ENCODE measurements at places on chromosomes 5 and 9.

DNA sequence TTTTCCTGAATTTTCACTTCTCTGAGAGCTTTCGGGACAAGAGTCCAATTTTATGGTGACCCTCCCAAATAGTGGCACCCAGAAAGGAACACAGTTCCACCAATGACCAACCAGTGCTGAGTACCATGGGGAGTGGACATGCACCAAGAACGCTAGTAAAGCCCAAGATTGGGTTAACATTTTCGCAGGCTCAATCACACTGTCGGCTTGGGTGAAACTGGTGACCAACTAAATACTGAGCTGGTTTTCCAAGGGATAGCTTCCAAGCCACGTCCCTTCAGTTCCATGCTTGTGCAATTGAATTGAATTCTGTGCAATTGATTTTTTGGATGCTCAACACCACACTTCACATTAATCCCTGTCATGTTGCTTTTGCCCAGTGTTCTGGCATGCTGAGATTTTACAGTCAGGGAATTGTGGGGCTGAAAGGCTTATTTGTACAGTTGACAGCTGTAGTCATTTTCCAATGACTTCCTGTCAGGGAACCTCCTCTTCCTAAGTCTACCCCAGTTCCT, 37.6 kb upstream of the TRMT10B start:
- DNase-seq, result no peak

- DNase-seq, result no peak
These were observed 15.8 kb upstream of the PTPN3 start for GRCh38 chr9:109513871-109514270.

DNA sequence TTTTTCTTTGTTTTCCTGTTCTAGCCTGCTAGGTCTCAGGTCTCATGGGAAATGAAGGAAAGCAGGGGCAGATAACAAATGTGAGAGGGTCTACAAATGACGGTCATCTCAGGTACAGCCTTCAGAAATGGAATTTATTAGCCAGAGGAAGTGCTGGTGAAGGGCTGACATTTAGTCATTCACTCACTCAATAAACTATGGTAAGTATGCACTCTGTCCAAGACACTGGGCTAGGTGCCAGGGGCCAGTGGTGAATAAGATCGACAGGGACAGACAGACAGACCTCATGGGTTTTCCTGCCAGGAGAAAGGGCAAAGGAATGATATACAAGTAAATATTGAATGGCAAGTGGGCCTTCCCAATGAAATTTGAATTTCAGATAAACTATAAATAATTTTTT, 6.3 kb downstream of the PDE6A start:
- DNase-seq, result peak; percentile 90

GRCh38 chr9:133163504-133164172, at the start of gene GBGT1:
Gene GBGT1 (minus strand): TSS chr9:133163914. CDS start chr9:133162412, 1,502 bp downstream.
- no peak for DNase-seq

DNA sequence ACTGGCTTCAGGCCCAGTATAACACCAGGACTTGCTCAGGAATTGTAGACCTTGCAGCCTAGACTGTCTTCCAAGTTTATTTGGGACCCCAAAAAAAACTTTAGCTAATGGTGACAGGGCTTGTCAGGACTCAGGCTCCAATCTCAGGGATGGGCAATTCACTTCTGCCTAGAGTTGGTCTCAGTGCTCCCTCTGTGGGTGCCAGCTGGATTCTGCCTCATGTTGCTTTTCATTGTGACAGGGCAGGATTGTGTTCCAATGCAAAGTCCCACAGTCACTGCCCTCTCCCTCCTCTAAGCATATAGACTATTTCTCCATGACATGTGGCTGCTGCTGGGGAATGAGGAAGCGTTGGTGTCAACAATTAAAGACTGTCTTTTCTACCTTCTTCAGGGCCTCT, 174.7 kb downstream of the CYLC2 start:
- DNase-seq, result no peak

GRCh38 chr5:164119806-164120447, 614.5 kb downstream of the MAT2B start:
- peak; percentile 1 for DNase-seq

DNA sequence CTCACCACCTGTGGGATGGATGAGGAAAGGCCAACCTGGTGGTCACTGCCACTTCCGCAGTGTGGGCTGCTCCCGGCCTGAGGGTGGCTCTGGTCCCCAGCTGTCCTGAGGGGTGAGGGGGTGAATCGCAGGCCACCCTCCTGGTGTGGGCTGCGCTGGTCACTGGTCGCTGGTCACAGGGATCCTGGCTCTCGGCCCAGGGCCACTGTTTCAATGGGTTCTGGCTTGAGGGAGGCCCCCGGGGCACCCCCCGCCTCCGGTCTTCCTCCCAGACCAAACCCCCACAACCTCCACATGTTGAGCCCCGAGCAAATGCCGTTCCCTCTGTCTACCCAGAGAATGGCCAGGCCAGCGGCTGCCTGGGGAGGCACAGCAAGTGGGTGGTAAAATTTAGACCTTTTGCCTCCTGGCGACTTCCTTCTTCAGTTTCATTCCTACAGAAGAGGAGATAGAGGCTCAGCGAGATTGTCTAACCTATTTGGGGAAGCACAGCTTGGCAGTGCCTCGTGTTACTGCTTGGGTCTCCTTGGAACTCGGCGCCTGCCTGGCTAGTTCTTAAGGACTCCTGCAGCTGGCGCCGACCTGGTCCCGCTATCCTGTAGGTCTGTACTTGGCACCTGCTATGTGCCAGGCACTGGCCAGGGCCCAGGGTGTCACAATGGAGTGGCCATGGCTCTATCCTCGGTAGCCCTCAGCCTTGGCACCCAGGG, 48.2 kb downstream of the RXRA start:
- no peak for DNase-seq

- DNase-seq, result no peak
These were observed 4.6 kb downstream of the RAPGEF6 start for GRCh38 chr5:131630208-131630962.

DNA sequence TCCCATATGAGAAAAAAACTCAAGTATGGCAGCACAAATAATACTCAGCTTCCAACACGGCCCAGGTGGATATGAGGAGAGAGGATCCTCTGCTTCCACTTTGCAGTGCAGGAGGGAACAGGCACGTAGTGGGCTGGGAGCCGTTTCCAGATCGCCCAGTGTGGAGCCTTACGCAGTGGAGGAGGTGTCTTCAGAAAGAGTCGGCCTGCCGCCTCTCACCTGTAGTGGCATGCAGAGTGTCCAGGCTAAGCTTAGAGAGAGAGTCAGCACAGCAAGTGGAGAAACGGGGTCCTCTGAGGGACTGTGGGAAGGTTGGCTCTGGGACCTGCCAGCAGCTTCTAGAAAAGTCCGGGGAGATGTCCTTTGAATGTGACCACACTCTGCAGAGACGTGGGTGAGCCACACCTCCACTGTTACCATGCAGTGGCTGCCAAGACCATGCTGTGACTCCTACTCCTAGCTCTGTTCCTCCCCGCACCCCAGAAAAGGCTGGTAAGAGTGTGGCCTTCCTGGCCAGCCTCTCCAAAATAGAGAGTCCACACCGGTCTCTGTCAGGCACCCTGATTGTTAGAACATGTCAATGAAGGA, 3.5 kb upstream of the SEMA4D start:
- DNase-seq, result no peak

DNA sequence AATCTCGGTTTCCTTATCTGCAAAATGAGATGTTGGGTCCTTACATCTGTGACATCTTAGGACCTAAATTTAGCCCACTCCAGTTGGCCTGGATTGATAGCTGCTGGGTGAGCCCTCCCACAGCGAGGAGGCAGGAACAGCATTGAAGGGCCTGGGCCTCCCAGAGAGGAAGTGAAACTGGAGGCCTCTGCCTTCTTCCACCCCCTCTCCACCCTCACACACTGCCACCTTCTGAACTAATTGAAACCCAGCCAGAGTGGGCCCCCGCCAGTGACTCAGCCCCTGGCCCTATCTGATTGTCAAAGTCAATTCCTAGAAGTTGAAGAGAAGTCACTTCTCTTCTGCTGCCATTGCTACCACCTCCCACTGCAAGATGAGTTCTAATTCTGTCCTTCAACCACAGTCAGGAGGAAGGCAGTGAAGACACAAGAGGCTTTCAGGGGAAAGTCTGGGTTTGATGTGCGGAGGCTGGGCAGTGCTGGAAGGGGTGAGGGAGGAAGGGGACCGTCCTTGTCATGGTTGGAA, 55.2 kb upstream of the NEK6 start:
- no peak for DNase-seq

- no peak for DNase-seq
These were observed 12.8 kb downstream of the XRCC4 start for GRCh38 chr5:83090169-83090568.

DNA sequence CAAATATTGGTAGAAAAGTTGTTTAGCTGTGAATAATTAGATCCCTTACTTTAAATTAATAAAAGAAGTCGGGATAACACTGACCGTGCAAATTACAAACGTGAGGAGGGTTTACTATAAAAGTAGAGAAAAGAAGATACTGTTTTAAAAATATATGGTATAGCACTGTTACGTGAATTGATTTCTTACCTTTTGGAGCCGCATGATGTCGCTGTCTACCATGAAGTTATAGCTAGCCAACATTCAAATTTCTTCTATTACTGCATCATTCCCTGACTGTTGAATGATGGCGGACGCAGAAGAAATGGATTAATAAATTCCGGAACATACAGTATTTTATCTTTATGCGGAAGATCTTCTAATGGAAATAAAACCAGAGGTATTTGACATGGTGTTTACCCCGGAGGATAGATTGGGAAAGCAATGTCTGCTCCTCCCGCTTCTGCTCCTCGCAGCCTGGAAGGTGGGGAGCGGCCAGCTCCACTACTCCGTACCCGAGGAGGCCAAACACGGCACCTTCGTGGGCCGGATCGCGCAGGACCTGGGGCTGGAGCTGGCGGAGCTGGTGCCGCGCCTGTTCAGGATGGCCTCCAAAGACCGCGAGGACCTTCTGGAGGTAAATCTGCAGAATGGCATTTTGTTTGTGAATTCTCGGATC, at the start of gene PCDHA6:
Gene PCDHA6, plus strand, starts transcription at position 257 of the 658 bp plus-strand sequence. Its CDS starts 132 bp downstream, at position 389.
- no peak for DNase-seq

DNA sequence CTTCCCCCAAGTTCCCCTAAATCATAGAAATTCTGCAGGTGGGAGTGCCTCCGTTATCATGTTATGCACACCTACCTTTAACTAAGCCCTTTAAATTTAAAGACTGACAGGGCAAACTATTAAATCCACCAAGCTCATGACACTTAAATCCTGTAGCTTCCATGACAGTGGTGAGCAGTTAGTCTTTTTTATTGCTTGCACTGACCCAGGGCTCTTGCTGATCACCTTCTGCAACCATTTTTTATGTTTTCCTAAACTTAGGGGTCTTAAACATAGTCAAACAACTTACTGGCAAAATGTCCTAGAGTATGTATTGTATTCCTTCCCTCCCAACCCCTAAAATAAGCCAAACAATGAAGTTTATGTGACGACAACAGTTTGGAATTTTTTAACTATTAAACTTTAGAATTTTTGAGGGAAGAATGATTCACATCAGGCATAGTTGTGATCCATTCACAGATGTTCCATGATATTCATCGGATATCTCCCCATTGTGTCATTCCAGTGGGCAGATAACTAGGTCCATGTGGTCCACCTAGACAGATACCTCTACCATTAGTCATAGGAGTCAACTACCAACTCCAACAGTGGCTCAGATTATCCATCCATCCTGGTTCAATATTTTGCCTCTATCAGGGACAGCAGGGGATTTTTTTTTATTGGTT, 283.1 kb downstream of the ADAMTS6 start:
- DNase-seq, result peak; percentile 90

GRCh38 chr5:181255276-181255675, 5.7 kb downstream of the TRIM52 start:
- no peak for DNase-seq

DNA sequence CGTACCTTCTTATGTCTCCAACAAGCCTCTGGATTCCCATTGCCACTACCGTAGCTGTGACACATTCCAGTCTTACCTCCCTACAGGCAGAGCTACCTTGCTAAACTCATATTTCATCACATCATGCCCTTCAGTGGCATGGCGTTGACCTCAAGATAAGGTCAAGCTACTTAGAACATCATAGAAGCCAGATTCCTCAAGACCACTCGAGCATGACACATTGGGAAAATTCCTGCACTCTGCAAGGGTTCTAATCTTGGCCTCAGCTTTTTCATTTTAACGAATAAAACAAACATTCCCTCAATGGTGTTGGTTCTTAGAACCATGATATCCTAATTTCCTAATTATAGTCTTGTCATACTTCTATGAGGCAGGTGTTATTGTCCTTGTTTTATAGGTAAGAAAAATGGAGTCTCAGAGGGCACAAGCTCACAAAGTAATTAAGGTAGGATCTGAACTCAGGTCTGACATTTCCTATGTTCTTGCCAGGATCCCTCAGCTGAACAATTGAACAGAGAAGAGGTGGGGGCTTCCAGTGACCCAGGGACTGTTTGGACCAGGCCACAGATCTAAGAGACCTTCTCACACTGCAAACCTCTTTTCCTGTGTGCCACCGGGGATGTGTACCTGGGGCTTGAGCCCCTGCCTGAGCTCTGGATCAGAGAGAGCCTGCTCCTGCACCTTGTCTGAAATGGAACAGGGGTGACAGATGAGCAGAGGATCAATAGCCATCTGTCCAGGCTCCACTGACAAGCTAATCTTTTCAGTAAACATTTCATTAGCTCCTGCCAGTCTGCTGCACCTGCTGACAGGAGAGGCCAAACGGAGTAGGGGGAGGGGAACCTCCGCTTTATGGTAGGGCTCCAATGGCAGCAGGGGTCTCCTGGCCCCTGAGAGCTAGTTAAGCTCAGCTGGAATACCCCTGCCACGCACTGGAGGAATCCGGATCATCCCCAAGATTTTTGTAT, 49.3 kb downstream of the ALG2 start:
- no peak for DNase-seq

- DNase-seq, result peak; percentile 62
These were observed 110.0 kb downstream of the PAX5 start for GRCh38 chr9:36924071-36924470.

- DNase-seq, result no peak
These were observed 96.1 kb downstream of the WDR41 start for GRCh38 chr5:77396017-77396416.

DNA sequence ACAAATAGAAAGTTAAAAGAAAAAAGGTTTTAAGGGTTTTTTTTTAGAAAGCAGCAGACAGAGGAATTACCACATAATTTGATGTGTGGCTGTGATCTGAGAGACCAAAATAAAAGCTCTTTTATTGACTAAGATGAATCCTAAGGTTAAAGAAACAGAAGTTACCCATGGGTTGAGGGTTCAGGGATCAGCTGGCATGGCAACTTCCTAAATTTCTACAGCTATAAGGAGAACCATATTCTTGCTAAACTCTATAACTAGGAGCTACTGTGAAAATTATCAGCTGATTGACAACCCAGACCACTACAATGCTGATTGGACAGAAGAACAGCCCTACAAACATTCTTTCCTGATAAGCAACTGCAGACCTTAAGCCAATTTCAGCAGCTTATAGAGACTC, 40.2 kb downstream of the TMEM215 start:
- no peak for DNase-seq

- no peak for DNase-seq
These were observed 24.4 kb downstream of the MEGF9 start for GRCh38 chr9:120689860-120690259.
